ENCODE measurements at places on chromosomes 11 and 22.

DNA sequence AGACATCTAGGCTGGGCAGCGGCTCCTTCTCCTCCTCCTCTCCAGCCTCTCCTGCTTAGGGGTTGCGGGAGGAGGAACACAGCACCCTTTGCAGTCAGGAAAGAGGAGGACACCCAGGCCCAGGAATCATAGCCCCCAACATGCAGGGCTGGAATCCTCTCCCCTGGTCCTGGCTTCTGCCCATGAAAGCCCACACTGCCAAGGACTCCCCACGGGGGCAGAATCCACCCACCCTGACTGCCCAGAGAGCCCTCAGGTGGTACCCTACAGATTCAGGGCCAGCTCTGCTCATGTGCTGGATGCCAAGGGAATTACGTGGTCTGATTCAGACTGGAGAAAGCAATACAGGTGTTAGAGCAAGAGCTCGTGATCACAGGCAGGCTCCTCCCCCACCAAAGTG lies 4.5 kb downstream of the ESS2 start:
- DNase-seq = no peak

GRCh38 chr11:112506852-112507251 lies 246.2 kb upstream of the PLET1 start:
- no peak for DNase-seq

DNA sequence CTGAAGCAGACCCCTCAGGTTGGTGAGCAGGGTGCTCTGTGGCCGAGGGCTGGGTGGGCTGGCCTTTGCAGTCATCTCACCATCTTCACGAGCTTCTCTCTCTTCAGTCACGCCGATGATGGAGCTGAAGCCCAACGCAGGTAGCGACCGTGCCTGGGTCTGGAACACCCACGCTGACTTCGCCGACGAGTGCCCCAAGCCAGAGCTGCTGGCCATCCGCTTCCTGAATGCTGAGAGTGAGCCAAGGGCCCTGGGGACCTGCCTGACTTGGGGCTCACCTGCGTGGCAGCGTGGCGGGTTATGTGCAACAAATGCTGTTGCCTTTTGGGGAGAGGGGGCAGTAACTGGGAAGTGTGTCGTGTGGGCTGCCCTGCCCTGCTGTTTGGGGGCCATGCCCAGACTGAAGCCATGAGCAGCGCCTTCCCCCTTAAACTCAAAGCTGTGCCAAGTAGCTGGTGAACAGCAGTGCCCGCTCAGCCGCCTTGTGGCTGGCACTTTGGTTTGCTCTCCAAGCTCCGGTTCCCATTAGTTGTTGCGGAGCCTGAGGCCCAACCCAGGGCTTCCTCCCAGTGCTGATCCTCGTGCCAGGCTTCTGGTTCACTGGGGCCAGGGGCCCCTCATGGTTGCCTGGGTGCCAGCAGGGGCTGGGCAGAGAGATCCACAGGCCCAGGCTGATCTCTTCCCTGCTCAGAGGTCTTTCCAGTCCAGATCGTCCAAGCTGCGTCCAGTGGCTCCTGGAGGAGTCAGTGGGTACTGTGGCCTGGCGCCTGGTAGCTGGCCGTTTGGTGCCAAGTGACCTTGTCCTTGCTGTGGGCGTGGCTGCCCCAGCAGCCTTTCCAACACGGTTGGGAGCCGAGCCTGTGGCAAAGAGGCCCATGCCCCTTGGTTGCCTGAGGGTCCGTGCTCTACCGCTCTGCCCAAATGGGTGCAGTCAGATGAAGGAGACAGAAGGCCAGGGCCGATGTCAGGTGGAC lies 6.1 kb upstream of the ZDHHC8 start:
- DNase-seq = no peak

DNA sequence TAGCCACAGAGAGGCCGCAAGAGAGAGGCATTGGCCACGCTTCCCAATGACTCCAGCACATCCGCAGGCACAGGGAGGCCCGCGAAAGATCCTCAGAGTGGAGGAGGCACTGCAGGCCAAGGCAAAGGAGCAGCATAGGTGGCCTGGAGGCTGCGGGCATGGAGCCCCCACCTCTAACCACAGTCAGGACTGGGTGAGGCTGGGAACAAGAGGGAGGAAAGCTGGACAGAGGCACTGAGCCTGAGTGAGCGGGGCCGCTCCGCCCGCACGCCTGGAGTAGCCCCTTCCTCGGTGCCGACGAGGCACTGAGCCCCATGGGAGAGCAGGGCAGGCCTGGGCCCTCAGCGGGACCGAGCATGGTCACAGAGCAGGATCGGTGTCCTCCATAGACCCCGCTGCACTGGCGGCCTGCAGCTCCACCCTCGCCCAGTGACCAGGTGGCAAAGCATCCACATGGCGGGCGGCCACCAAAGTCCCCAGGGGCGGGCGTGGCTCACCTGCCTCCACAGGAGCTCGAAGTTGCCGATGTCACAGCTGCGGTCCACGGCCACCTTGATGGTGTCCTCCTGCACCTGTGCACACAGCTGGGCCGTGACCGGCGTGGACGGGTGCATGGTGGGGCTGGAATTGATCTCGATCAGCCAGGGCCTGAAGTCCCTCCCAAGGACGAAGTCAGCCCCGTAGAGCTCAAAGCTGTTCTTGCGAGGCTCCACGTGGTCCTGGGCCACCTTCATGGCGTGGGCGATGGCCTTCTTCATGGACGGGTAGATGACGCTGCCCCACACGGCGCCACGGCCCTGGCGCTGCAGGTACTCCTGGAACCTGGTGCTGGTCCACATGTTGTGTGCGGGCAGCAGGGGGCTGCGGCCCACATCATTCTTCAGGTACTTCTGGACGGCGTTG lies 18.9 kb upstream of the IL17REL start:
- no peak for DNase-seq

DNA sequence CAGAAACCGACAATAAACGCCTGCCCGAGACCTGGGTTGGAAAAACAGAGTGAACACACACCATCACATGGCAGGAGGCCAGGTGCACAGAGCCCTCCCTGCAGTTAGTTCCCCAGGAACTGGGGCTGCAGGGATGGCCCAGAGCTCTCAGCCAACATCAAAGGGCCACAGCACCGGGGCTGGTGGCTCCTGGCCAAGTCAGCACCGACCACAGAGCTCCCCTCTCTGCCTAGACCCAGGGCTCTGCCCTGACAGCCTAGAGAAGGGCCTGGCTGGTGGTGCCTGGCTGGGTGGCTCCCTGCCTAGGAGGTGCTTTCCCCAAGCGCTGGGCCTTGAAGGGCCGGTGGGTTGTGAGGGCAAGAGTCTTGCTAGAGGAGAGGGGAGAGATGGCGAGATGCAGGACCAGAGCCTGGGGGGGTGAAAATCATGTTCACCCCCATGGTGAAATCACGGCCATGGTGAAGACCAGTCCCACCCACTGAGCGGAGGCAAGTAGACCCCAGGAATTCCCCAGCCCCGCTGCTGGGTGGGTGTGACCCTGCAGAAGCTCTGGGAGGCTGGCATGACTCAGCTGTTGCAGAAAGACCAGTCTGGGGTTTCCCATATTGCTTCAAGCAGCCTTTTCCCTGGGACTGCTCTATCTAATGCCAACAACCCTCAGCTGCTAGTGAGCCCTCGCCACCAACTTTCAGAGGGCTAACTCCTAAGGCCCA lies 7.2 kb upstream of the BID start:
- DNase-seq = no peak

DNA sequence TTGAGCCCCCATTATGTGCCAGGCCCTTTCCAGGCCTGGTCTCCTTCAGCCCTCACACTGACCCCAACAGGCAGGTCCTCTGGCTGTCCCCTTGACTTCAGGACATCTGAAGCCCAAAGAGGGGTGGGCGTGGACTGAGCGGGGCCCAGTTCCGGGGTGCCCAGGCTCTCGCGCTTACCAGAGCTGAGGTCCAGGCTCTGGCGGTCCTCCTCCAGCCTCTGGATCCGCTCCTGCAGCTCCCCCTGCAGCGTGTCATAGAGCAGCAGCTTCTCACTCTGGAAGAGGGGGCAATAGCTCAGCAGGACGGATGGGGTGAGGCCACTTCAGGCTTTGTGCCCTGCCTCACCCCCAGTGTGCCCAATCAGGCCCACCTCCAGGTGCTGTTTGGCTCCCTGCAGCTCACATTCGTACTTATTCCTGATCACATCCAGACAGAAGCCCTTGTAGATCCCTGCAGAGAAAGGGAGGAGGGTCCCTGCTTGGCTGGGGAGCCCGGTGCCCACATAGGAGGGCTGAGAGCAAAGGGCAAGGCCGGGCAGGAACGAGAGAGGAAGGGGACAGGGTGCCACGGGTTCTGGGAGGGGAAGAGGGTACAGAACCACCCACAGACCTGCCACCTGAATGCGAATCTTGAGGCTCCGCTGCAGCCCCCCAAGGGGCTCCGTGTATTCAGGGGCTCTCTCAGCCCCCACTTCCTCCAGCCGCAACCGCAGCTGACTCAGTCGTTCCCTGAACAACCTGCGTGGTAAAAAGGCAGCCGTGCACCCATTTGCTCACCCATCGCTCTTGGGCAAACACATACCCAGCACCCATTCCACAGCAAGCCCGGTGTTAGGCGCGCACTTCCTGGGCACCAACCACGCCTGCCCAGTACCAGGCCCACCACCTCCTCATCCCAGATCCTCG lies 4.1 kb downstream of the BRMS1 start:
- DNase-seq = no peak

DNA sequence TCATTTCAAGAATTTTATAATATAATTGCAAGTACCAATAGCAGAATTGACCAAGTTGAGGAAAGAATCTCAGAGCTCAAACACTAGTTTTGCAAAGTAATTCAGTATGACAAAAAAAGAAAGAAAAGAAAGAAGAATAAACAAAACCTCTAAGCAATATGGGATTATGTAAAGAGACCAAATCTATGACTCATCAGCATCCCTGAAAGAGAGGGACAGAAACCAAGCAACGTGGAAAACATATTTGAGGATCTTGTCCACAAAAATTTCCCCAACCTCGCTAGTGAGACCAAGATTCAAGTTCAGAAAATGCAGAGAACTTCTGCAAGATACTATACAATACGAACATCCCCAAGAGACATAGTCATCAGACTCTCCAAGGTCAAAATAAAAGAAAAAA lies 203.7 kb upstream of the DDI1 start:
- no peak for DNase-seq

DNA sequence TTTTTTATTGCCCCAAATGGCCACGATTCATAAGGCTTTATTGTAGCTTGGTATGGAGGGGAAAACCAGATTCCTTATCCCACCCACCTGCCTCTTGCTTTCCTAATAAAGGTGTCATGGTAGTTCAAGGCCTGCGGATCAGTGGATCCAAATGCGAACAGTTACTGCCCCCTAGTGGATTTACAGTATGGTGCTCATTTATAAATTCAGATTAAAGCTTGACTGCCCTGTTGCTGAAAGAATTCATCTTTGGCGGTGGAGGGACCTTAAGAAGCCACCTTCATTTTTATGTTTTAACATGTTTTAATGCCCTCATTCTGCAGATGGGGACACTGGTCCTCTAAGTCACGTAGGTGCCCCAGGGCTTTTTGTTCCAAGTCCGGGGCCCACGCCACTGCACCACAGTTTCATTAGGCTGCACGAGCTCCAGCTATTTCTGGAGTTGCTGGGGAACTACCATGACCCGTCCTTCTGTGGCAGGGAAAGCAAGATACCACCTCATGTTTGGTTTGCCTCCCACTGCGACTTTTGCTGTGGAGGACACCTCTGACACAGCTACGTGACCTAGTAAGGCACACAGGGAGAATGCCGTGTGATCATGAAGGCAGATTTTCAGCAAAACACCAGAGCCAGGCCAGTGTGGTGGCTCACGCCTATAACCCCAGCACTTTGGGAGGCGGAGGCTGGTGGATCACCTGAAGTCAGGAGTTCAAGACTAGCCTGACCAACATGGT lies 15.6 kb upstream of the INCENP start:
- DNase-seq = no peak

DNA sequence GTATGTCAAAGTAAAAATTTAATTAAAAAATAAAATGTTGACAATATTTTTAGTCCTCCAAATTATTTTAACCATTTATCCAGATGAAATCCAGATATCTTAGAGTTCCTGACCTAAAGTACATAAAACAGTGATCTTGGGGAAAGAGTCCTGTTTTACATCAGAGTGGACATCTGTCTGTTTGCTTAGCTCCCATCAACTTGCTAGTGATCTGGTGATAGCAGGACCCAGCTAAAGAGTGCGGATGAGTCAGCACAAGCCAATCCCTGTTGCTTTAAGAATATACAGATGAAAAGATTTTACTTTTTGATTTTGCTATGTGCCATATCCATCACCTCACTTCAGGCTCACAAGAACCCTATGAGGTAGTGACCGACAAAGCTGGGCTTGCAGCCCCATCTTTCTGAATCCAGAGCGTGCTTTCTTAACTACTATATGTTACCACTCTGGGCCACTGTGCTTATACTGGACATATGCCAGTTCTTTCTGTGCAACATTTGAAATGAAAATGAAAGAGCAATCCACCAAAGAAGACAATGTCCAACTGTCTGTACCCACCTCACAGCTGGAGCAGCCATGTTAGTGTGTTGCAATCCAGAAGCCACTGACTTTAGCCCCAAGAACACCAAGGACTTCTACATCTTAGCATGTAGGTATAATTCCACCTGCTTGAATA lies 167.6 kb upstream of the SESN3 start:
- no peak for DNase-seq

GRCh38 chr22:39362271-39362670 lies 12.5 kb downstream of the SYNGR1 start:
- DNase-seq = no peak

DNA sequence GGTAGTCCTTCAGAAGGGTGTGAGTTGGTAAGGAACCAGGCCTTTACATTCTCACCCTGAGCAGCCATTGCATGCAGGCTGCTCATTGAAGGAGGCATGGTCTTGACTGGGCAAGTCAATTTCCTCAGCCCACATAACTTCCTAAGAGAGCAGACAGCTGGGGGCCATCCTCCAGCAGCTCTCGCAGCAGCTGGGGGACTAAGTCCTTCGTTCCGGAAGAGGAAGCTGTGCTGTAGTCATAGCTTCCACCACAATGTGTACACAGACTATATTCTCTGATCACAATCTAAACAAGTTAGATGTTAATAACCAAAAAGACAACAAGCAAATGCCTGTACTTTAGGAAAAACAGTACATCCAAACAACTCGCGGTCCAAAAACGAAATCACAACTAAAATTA lies 30.1 kb upstream of the MPPED1 start:
- DNase-seq = no peak

GRCh38 chr11:66391322-66391721 lies 19.8 kb upstream of the SLC29A2 start:
- no peak for DNase-seq

DNA sequence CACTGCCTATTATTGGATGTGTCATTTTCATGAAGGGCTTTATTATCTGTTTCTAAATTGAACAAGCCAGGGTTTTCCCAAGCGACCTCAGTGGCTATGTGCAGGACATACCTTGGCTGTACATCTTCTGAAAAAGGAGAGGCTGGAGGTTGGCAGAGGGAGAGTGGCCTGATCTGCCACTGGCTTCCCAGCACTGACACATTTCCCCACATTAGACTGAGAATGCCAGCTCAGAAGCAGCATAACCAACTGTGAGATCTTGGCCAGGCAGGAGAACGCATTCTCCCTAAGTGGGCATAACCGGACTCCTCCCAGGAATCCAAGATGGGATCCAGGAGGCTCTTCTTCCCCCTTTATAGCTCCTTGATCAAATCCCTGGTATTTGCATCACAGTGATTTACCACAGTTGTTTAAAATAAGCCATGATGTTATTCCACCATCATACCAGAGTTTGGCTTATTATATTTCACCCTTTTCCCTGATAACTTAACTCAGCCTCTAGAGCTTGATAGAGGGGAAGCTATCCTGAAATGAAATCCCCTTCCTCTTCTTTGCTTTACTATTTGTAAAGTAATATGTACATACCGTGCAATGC lies 33.8 kb downstream of the AMOTL1 start:
- DNase-seq = no peak

Measured in T47D (cell line).